ENCODE measurements at places on chromosomes 3 and 15. TPM values are rescaled to one million over a fixed set of nuclear protein-coding genes. Genes with fewer than 3 reads are reported as not detected.

SCAANT1 gene
- not detected for total RNA-seq

DNA sequence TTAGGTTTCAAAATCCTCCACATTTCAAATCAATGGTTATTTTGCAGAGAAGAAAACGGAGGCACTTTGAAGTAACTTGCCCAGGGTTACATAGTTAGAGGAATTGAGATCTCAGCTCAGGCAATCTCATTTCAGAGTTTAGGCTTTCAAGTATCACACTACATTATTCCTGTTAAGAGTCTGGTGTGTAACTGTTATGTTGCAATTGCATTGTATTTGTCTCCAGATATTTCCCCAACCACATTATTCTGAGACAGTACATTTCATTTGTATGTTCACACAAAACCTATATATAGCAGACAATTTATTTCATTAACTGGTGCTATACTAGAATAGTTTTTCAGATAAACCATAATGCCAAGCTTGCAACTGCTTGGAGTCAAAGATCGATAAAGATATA lies 154.2 kb upstream of the TSPAN3 start:
- H3K4me1 ChIP-seq: peaks cover 7% of the 10 kb centered on the region
- no peak overlapping the region for H3K27ac ChIP-seq
- no peak overlapping the region for H3K4me3 ChIP-seq
- DNase-seq: no peak
- no peaks in the 10 kb centered on the region for H3K36me3 ChIP-seq

GRCh38 chr15:77564938-77565337 lies 67.8 kb downstream of the LINGO1 start:
- H3K27me3 ChIP-seq: no peaks in the 10 kb centered on the region
- H3K36me3 ChIP-seq: no peaks in the 10 kb centered on the region
- no peaks in the 10 kb centered on the region for H3K4me1 ChIP-seq
- no peak overlapping the region for H3K4me3 ChIP-seq
- no peak overlapping the region for H3K27ac ChIP-seq

- DNase-seq: no peak
- peaks cover 15% of the 10 kb centered on the region for H3K36me3 ChIP-seq
- H3K4me1 ChIP-seq: peaks cover 14% of the 10 kb centered on the region
- H3K4me3 ChIP-seq: no peak overlapping the region
- no peak overlapping the region for H3K27ac ChIP-seq
Observed at GRCh38 chr3:23819599-23820360, 14.0 kb downstream of the UBE2E1 start.
